Stimulated activated CD4-positive, alpha-beta T cell treated with anti-CD3 and anti-CD28 coated beads, Interleukin-4, amount 100 ng/mL, for 48 hours (primary cell): ENCODE measurements at places on chromosomes 4 and X.
A peak's percentile ranks its signal among the peaks of the same experiment; 100 is the strongest.

DNA sequence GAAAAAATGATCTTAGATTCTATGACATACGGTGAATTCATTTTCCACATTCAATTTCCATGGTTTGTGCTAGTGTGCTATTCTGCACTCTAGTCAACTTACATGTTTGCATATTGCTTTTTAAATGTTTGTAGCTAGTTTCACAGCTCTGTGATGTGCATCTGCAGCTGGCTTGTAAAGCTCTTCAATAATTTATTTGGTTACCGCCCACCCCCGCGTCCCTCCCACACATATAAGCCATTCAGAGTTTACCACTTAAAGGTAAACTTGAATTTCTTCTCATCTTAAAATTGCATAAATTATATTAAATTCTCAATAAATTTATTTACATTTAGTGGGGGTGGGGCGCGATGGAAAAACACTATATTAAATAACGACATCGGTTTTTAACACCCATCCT, 291 bp upstream of the NBDY start:
- DNase-seq, result peak; percentile 4

GRCh38 chrX:70264784-70265183, 3.4 kb upstream of the ARR3 start:
- no peak for DNase-seq

GRCh38 chr4:109325698-109326097, 23.2 kb upstream of the COL25A1 start:
- DNase-seq, result no peak

DNA sequence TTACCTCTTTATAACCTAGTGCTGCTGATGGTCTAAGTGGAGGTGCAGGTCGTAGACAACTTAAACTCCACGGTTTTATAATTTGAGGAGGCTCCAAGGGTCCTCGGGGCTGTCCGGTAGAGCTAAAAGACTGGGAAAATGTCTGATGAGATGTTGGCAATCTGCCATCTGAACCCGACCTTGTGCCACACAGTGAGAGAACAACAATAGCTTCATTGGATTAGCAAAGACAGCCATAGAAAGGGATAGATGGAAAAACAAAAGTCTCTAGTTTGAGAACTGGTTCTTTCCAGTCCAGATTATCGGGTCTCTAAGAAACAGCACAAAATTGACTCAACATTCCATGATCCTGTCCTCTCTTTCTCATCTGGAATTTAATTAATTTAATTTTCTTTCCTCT, 31.6 kb downstream of the CD40LG start:
- DNase-seq, result no peak

- DNase-seq, result no peak
Measured at GRCh38 chr4:185387957-185388356, 7.8 kb downstream of the LRP2BP start.

GRCh38 chr4:48134081-48134480, at the start of gene TXK:
TSS of gene TXK (minus strand) at chr4:48134250. CDS start at chr4:48134170, 80 bp downstream.
- no peak for DNase-seq

DNA sequence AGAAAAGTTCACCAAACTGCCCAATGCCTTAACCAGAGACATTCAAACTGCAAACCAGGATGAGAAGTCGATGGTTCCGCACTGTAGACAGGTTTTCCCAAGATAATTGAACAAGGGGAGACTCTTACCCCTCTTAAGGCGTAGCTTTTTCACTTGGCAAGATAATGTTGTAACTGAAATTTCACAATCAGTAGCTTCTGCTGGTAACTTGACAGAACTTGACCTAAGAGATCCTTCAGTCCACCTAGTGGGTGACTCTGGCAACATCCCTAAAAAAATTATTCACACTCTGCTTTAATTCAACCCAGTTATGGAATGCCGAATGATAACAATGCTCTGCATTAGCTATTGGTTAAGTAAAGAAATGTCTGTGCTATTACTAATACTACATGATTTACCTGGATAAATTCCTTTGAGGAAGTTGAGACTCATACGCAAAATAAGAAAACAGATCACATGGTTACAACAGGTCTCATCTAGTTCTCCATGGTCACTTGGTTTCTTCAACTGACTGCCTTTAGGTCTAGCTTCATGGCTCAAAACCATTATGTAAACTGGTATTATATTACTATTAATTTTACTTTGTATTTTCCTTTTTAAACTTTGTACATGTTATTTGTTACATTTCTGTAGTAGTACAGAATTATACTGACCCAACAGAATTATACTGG, 9.1 kb downstream of the ELF2 start:
- DNase-seq, result no peak

GRCh38 chrX:368811-369562, 17.7 kb downstream of the PPP2R3B start:
- DNase-seq, result no peak

DNA sequence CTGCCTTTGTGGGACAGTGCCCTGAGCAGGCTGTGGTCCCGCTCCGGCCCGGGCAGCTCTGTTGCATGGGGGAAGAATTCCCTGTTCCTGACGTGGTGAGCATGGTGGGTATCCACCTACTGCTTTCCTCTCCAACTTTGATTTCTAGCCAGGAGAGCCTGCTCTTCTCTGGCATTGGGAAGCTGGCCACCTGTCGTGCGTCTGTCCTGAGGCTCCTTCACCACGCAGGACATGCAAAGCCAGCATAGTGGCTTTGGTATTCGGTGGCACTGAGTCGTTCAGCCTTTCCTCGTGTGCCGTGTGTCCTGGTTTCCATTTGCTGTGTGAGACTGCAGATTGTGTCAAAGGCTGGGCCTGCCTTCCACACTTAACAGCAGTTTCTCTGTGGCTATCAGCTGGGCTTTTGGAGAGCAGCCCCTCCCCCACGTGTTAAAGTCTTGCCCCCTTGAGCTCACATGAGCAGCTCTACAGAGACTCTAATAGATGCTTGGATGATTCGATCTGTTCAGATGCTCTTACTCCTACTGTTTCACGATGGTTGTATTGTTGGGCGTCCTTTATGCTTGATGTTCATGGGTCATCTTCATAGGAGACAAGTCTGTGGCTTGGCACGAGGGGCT, 46.3 kb upstream of the CLCN4 start:
- DNase-seq, result no peak

GRCh38 chr4:169266661-169267060, 4.1 kb downstream of the SH3RF1 start:
- DNase-seq, result no peak

DNA sequence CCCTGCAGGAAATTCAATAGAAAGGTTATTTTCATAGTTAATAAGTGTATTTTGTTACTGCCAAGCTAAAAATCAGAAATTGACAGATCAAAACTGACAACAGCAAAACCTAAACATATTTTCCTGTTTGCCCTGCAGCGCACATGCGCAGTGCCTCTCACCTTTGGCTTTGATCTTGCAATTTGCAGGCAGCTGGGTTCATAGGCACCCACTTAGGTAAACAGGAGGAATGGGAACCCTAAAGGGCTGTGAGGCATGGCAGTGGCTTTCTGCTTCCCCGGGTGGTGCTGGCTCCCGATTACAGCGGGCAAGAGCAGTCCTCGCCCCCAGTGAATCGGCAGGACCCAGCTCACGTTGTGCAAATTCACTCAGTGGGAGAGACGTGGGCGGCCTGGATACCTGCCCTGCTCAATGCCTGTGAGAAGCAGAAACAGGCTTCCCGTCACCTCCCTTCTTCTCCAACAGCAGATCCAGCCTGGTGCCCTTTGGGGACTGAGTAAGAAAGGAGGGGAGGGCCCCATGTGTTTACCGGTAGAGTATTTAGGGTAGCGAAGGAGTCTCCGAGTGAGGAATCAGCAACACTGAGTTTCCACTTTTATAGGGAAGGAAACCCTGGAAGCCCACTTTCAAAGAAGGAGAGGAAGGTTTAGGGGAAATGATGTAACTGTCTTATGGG, 25.7 kb downstream of the CCKAR start:
- DNase-seq, result no peak

DNA sequence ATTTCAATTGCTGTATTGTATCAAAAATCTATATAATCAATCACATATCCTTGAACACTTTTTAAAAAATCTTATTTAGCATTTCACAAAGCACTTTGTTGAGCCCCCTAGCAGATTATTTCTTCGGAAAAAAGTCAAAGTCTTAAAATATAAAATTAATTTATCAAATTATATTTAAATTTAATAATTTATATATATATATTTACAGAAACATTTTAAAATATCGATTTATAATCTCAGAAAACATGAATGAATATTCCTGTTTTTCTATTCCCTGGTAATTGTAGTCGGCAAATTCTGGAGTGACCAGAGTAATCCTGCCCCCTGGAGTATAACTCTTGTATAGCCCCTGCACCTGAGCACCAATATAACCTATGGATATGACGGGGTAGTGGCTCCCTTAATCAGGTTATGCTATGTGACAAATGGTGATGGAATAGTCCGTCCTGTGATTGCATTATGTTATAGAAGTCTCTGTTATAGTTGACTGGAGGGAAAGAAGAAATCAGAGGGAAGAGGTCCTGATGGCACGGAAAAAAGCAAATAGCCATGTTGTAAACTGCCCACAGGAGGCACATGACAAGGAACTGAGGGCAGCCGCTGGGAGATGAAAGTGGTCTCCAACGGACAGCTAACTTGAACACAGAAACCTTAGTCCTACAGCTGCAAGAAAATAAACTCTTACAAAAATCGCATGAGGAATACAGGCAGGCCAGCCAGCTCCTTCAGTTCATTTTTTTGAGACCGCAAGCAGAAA, 1092.3 kb downstream of the ARAP2 start:
- DNase-seq, result no peak

DNA sequence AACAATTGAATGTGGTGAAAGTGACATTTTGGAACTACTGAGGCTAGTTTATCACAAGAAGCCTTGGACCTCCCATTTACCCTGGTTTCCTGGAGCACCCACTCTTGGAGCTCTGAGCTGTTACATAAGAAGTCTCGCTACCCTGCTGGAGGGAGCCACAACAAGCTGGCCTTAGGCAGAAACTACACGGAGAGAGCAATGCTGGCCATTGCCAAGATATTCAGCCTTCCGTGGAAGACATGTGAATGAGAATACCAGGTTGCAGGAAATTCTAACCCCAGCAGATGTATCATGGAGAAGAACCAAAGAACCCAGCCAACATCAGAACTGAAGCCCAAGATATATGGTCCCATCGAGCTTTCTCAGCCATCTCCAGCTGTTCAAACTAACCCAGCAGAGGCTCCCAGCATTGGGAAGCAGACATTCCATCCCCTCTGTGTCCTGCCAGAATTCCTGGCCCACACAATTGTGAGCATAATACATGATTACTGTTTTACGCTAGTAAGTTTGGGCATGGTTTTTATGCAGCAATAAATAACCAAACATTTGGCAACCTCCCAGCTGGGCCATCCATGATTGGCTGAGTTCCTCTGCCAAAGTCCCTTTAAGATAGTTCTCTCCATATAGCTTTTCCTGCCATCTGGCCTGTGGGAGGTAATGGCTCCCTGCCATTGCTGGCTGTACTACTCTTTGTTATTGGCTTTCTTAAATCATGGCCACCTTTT, 17.9 kb upstream of the PDE5A start:
- DNase-seq, result no peak

DNA sequence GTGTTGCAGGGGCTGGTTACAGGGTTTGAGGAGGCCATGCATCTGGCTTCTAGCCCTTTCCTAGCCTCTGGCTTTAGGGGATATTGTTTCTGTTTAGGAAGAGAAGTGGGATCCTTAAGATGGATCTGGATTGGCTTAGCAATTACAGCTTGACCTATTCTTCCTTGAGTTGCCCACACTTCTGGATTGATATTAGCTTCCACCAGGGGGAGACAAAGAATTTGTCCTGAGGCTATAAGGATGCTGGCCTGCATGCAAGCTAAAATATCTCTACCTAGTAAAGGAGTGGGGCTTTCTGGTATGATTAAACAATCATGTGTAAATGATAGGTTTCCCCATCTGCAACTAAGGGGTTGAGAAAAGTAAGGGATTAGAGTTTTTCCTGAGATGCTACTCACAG, 117.2 kb downstream of the TEX13C start:
- DNase-seq, result no peak

GRCh38 chrX:41759817-41760216, 35.8 kb downstream of the GPR82 start:
- no peak for DNase-seq

- no peak for DNase-seq
Measured at GRCh38 chr4:57764856-57765255, 654.7 kb upstream of the IGFBP7 start.

DNA sequence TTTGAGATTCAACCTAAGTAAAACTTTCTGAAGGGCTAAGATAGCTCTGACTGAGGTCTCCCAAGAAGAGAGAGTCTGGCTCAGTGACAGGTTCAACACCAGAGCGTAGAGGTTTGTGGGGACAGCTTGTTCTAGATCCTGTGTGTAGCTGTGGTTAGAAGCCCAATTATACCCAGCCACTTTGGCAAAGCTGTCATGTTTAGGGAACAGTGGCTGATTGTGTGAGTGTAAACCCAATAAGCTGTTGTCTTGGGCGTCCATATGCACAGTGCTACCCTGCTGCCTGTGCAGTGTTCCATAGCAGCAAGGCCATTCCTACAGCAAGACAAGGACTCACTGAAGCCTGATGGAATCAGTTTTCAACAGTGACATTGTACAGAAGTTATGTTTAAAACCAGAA, 11.2 kb upstream of the SCRG1 start:
- DNase-seq, result no peak
